ENCODE measurements at places on chromosomes 2 and 18. TPM values are rescaled to one million over a fixed set of nuclear protein-coding genes. Genes with fewer than 3 reads are reported as not detected.

GRCh38 chr2:233938676-233939370, 21.6 kb downstream of the TRPM8 start:
- no peak for DNase-seq

DNA sequence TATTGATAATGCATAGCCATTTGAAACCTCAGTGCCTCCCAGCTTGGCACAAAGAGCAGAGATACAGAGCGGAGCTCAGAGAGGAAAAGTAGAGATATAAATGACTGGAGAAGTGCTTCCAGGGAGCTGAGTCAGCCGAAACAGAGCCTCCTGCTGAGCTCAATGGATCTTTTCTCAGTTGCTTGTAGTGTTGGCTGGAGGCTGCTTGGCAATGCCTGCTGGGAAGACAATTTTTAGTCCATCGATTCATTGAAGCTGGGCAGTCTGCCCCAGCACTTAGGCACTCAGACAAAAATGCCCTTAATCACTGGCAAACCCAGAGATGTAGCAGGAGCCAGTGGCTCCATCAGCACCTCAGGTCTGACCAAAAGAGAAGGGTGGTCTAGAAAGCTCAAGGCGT, 81.3 kb upstream of the SETBP1 start:
- DNase-seq, result no peak

The CCL20 gene
- 2.3 TPM for total RNA-seq

- DNase-seq, result no peak
Observed at GRCh38 chr2:222025881-222026271, 272.9 kb downstream of the PAX3 start.

DNA sequence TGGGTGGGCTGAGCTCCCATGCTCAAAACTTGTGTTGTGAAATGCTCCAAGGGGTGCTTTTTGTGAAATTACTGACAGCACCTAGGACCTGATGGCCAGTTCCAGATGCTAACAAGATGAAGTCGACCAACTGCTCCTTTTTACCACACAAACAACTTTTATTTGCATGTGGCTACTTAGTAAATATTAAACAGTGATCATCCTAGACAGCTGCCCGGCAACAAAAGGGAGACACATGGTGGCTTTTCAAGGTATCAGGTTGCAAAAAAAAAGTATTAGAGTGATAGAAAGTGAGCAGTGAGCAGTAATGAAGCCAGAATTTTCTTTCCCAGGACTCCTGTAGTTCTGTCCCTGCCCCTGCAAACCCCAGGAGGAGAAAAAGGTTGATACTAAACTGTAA, 118.5 kb downstream of the RPIA start:
- no peak for DNase-seq

DNA sequence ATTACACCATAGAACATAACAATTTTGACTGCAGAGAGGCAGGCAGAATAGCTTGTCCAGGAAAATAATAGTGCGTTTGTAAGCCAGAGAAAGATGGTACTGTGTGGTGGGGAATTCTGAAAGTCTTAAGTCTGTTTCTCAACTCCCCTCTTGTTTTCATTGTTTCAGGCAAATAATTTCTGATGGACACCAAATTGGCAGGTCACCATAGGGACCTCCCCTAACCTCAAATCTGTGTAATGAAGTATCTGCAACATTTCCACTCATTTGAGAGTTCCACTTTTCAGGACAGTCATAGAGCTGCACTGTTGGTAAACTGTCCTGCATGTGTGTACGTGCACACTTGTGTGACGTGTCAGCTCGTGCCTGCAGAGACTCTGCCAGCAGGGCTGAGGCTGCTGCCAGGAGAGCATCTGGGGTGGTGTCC, 195.6 kb downstream of the AGAP1 start:
- no peak for DNase-seq

DNA sequence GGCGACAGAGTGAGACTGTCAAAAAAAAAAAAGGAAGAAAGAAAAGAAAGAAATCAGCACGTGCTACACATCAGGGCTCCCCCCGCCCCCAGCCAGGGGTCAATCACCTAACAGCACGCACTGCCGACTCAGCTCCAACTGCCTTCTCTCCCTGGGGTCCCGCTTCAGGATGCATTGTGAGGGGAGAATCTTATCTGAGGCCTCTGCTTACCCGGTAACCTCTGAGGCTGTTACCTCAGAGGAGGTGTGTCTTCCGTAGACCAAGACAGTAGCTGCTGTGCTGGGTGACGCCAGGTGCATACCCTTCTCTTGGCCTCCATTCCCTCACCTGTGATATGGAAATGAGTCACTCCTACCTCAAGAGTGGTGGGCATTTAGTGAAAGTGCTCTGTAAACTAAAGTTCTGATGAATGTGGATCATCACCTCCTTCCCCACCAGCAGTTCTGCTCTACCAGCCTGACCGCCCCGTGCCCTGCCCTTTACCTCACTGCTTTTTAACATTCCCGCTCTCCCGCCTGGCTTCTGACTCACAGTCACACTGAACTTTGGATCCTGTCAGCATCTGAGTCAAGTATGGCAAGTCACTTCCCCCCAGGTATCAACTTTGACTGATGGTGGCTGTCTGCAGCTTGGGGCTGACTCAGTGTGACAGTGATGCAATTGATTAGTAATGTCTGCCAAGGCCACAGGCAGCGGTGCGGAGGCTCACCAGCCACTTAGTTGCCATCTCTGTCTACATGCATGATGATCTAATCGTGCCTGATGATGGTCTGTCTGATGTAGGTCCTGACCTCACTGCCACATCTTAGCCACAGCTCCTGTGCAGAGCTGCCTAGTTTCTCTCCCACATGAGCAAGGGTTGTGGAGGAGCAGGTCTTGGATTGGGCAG, 20.1 kb downstream of the ARID5A start:
- DNase-seq, result peak; percentile 71

DNA sequence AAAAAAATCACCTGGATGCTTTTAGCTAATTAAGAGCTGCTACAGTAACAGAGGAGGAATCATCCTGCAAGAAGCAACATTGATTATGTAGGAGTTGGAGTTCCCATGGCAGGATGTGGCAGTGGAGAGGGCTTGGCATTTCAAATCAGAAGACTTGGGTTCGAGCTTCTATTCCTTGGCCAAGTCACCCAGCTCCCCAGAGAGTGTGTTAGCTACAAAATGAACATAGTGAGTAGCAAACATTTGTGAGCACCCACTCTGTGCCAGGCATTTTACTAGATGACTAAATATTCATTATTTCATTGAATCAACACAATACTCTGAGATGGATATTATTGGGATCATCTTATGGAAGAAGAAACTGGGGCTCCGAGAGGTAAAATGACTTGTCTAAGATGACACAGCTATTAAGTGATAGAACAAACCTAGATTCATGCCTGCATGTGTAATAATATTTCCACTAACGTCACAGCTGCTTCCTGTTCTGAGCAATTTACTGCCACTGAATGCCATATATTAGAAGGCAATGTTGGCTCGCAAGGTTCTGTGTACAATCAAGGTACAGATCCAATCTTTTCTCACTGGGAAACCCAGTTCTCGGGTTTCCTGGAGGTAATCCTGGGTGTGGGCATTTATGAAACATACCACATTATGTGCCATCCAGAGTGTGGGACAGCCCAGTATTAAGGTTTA, 18.0 kb downstream of the NTSR2 start:
- DNase-seq, result no peak

DNA sequence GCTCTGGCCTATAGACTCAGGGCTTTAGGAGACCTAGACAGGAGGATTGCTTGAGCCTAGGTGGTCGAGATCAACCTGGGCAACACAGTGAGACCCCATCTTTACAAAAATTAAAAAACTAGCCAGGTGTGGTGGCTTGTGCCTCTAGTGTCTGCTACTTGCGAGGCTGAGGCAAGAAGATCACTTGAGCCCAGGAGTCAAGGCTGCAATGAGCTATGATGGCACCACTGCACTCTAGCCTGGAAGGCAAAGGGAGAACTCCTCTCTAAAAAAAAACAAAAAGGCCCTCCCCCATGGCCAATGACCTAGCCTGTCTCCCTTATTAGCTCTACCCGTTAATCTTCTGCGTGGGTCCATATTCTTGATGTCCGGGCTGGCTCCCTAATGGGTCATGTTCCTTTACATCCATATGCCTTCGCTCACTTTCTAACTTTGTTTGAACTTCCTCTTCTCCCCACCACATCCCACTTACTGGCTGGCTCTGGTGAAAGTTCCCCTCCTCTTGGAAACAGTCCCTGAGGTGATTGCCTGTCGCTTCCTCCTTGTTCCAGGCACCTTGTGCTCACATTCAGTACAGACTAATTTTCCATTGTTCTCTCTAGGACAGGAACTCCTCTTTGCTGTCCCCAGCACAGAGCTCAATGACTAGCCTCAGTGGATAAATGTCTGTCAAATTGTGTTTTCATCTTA, 103.0 kb downstream of the AFF3 start:
- no peak for DNase-seq

The REG3A gene
- not detected for total RNA-seq

- DNase-seq, result no peak
Observed at GRCh38 chr2:175734686-175735085, 267.4 kb downstream of the LNPK start.

Data from ureter (tissue), 1 donor.